ENCODE measurements at places on chromosomes 12 and 14. TPM values are rescaled to one million over a fixed set of nuclear protein-coding genes. Genes with fewer than 3 reads are reported as not detected.

Gene AKAP3
- total RNA-seq, result 7.7 TPM

Gene RBP5
- total RNA-seq, result not detected

Gene KCNC2
- not detected for total RNA-seq

Gene SPSB2
- 9.6 TPM for total RNA-seq

Gene OR10AD1
- total RNA-seq, result not detected

Gene GPR162
- 0.93 TPM for total RNA-seq

Gene OR6C3
- not detected for total RNA-seq

Gene OR11G2
- total RNA-seq, result not detected

Gene PMEL
- 1.9 TPM for total RNA-seq

Gene HNRNPC
- 1,220 TPM for total RNA-seq

Gene DTX1
- total RNA-seq, result 17.6 TPM

Gene CCDC198
- total RNA-seq, result not detected

Gene MIP
- total RNA-seq, result not detected

Gene POMT2
- total RNA-seq, result 18.1 TPM

Gene DHRS2
- 10.6 TPM for total RNA-seq

Gene CIROP
- not detected for total RNA-seq

Gene IL26
- 1.6 TPM for total RNA-seq

All from activated T-cell treated with anti-CD3 and anti-CD28 coated beads, Interleukin-2, amount 50 U/mL, for 72 hours (primary cell).